Sciatic nerve (tissue), 2 donors: ENCODE measurements at places on chromosomes 4 and X. TPM values are rescaled to one million over a fixed set of nuclear protein-coding genes. Genes with fewer than 3 reads are reported as not detected.

TNMD gene
- total RNA-seq = 1.2 TPM

NSUN7 gene
- total RNA-seq = 1.2 TPM

RNF150 gene
- 13.2 TPM for total RNA-seq

GRCh38 chr4:137641544-137641943 lies 109.2 kb upstream of the PCDH18 start:
- DNase-seq = no peak

DNA sequence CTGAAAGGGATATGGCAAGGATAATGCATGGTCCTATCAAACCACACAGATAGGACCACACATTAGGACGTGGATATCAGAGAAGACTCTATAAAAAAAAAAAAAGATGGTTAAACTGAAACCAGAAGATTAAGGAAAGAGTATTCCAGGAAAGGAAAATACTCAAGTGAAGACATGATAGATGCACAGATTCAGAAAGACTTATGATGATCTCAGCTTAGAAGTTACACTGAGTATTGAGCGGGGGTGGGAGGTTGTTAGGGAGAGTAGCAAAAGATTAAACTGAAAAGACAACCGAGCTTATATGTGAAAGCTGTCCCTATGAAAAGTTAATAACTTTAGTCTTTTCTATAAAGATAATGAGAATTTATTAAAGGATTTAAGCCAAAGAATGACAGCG lies 211.0 kb upstream of the EMCN start:
- no peak for DNase-seq

GRCh38 chr4:16834814-16835213 lies 63.6 kb downstream of the LDB2 start:
- no peak for DNase-seq

CXCL5 gene
- 3.3 TPM for total RNA-seq

MAGEC3 gene
- total RNA-seq = not detected

GRCh38 chr4:150061086-150061776 lies 17.0 kb upstream of the DCLK2 start:
- no peak for DNase-seq

- DNase-seq = no peak
These were observed 185.4 kb downstream of the TSPAN5 start for GRCh38 chr4:98473046-98473445.

- DNase-seq = no peak
These were observed 88.6 kb downstream of the ZIC3 start for GRCh38 chrX:137654481-137654880.

GRCh38 chr4:26719954-26720552 lies 136.2 kb downstream of the TBC1D19 start:
- no peak for DNase-seq

NDP gene
- total RNA-seq = 4.1 TPM

STPG2 gene
- total RNA-seq = 1.5 TPM

DNA sequence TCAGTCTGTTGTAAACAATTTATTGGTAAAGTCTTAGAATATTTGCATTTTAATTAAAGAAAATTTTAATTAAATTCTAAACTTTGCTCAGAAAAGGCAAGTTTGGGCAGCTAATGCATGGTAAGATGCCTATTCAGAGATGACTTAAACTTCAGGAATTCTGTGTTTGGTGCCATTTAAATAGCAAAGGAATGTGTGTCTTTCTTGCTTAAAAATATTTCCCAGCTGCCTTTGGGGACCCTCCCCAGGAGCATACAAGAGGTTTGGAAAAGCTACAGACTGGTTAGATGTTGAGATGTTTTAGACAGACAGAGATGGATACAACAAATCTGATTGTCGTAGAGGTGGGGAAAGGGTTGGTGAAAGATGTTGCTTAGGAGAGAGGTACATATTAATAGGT lies 36.5 kb downstream of the AFF2 start:
- DNase-seq = no peak

GRCh38 chr4:7798178-7798995 lies 141.3 kb downstream of the AFAP1 start:
- no peak for DNase-seq

- no peak for DNase-seq
These were observed 44.5 kb downstream of the GATB start for GRCh38 chr4:151716324-151716723.

- DNase-seq = no peak
These were observed 294.0 kb downstream of the TENM3 start for GRCh38 chr4:182537031-182537795.

CLDN34 gene
- not detected for total RNA-seq

- DNase-seq = no peak
These were observed 8.0 kb upstream of the ANXA3 start for GRCh38 chr4:78543424-78544125.

CXCL10 gene
- 5.0 TPM for total RNA-seq

MAGED4 gene
- total RNA-seq = 7.1 TPM

DNA sequence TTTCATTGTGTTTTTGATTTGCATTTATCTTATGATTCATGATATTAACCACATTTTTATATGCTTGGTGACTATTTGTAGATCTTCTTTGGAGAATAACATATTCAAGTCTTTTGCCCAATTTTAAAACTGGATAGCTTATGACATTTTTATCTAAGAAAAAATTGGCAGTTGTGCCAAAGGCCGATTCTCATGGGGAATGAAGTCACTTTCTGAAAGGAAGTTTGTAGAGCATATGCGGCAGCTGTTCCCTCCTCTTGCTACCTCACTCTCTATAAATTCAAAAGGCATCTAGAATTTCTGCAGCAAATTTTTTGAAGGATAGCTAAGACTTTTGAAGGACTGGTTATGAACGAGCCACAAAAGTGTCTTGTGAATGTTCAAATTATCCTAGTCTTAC lies 2353.5 kb downstream of the ARAP2 start:
- no peak for DNase-seq

CYBB gene
- total RNA-seq = 39.8 TPM

UGT2B7 gene
- not detected for total RNA-seq

DNA sequence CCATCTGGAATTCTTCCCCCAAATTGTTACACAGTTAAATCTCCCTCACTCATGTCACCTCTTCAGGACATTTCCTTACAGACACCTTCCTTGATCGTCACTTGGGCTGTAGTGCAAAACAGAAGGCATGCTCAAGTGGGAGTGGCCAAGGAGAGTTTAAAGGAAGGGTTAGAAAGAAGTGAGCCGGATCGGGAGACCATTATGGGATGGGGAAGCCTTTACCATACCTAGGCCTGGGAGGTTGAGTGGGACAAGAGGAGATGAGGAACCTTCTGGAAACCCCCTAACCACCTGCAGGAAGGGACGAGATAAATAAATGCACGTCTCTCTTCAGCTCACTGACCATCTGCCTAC lies 102.7 kb downstream of the UCHL1 start:
- no peak for DNase-seq

- DNase-seq = no peak
These were observed 143.4 kb downstream of the CBR4 start for GRCh38 chr4:168866635-168867034.

DNA sequence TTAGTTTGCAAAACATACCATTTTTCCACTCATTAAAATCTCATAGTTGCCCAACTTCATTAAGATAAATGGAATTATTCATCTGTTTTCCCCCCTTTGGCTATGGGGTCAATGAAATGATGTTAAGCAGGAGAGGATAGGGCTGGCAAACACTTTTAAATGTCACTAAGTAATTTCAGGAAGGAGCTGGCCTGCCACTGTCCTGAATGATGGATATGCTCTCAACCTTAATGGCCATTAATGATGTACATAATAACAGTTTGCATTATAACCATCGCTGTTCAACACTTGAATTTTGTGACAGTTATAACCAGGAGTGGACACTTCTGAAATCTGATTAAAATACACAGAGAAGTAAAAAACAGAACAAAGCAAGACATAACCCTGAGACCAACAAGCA lies 77.2 kb downstream of the C4orf51 start:
- DNase-seq = no peak

ZNF185 gene
- total RNA-seq = 26.9 TPM

DNA sequence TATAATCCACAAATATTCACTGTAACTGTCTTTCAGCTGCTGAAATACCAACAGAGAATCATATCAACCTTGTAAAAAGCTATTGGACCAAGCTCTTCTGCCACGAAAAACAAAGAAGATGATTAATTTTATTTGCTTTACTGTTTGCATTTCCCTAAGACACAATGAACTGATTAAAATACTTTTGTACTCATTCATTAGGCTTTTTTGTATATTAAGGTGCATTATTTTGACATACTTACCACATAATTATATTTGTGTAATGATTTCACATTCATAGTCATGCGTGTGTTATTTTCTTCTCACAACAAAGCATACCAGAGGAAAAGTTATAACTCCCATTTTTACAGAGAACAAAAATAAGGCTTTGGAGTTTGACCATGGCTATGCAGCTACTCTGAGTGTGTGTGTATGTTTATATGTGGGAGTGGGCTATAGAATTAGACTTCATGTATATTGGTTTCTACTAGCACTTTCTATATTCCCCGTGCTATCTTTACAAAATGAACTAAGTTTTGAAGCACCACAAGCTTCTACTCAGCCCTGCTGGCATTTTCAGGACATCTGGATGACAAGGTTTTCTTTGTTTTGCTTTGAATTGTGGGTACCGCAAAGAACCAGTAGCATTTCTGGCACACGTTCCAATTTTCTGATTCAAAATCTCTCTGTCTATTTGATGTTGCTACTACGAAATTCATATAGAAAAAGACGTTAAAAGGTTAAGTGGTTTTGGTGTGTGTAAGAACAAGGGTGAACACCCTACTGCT lies 11.0 kb upstream of the FGF5 start:
- DNase-seq = no peak

DNA sequence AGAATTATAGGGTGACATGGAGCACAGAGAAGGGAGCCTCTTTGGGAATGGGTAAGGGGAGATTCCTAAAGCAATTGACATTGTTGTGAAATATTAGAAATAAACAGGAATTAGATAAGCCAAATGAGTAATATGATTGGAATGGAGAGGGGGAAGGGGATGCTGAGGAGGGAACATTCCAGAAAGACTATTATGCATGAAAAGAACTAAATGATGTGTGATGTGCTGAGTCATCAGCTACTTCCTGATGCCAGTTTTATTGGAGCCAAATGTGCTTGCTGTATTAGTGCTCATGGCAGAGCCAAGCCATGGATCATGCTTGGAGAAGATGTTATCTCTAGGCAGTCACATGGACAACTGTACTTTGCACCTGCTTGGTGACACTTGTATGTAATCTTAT lies 189.0 kb upstream of the HCCS start:
- no peak for DNase-seq

DNA sequence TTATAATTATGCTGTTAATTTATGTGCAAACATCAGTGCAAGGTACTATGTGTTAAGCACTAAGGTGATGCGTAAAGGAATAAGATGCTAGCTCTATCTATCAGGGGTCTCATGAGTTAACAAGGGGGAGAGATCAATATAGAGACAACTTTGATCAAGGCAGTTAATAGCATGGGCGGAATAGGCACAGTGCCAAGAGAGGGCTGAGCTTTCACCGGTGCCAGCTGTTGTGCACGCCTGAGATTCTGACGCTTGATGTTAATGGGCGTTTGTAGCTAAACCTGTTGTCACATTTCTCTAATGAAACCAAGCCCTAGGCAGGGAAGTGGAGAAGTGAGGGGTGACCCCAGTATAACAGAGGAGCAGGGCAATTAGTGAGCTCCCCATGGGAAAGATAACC lies 86.0 kb upstream of the NMU start:
- DNase-seq = no peak

- no peak for DNase-seq
These were observed 262.8 kb upstream of the VCX start for GRCh38 chrX:7580127-7580526.

DNA sequence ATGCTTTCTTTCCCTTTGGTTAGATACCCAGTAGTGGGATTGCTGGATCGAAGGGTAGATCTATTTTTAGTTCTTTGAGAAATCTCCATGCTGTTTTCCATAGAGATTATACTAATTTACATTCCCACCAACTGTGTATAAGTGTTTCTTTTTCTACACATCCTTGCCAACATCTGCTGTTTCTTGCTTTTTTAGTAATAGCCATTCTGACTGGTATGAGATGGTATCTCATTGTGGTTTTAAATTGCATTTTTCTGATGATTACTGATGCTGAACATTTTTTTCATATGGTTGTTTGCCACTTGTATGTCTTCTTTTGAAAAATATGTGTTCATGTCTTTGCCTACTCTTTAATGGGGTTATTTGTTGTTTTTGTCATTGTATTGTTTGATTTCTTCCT lies 6.6 kb upstream of the AGA start:
- DNase-seq = no peak

- no peak for DNase-seq
These were observed 31.6 kb upstream of the PPARGC1A start for GRCh38 chr4:23921447-23921845.

ALG13 gene
- total RNA-seq = 86.3 TPM

- no peak for DNase-seq
These were observed 20.9 kb downstream of the SGMS2 start for GRCh38 chr4:107845681-107846080.

- DNase-seq = no peak
These were observed 450.7 kb downstream of the UBE2NL start for GRCh38 chrX:144334577-144334976.

- DNase-seq = no peak
These were observed 1.3 kb downstream of the PARM1 start for GRCh38 chr4:74934016-74934831.

NIPAL1 gene
- total RNA-seq = 6.3 TPM

DNA sequence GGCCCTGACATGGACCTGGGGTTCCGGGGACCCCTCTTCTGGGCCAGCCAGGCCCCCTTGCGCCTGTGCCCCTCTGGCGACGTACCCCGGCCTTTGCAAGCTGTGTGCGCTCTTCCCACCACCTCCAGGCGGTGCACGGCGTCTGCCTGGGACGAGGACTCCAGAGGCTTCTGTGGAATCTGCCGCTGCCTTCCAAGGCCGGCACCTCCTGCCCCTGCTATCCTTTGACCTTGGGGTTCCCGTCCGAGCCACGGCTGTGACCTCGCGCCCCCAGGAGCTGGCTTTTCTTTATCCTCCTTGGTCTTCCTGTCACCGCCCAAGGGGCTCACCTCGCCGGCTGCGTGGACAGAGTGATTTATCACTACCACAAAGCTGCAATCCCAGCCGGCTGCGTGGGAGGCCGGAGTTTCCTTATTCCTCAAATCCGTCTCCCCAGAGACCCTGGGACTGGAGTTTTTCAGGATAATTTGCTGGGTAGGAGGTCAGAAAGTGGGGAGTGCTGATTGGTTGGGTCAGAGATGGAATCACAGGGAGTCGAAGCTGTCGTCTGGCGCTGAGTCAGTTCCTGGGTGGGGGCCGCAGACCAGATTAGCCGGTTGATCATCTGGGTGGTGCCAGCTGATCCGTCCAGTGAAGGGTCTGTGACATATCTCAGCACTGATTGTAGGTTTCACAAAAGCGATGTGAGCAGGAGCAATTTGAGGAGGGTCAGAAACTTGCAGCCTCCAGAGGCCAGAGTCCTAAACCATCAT lies 19.8 kb upstream of the PLCXD1 start:
- no peak for DNase-seq

NUDT10 gene
- total RNA-seq = 2.5 TPM

DNA sequence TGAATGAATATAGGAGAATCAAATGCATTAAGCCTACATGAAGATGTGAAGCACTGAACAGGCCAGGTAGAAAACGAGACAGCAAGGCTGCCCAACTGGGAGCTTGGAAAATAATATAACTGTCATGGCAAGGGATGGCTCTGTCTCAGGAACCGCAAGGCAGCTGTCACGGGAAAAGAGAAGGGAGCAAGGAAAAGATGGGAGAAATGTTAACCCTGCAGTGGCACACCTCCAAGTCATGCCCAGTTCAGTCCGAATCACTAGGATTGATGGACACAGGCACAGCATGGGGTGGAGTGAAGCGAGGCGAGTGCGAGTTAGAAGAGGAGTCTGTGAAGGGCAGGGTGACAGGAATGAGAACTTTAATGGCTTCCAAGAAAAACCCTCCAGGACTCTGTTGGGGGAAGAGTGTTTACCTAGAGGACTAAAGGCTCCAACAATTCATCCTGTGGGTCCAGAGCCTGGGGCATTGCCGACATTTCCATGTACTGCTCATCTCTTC lies 144.1 kb upstream of the ETNPPL start:
- DNase-seq = no peak

PABPC1L2A gene
- total RNA-seq = not detected
